ENCODE measurements at places on chromosomes 16 and 17. TPM values are rescaled to one million over a fixed set of nuclear protein-coding genes. Genes with fewer than 3 reads are reported as not detected.

CLEC18B gene
- not detected for total RNA-seq

OSGIN1 gene
- 2.1 TPM for total RNA-seq

ANKFN1 gene
- 1.0 TPM for total RNA-seq

DNA sequence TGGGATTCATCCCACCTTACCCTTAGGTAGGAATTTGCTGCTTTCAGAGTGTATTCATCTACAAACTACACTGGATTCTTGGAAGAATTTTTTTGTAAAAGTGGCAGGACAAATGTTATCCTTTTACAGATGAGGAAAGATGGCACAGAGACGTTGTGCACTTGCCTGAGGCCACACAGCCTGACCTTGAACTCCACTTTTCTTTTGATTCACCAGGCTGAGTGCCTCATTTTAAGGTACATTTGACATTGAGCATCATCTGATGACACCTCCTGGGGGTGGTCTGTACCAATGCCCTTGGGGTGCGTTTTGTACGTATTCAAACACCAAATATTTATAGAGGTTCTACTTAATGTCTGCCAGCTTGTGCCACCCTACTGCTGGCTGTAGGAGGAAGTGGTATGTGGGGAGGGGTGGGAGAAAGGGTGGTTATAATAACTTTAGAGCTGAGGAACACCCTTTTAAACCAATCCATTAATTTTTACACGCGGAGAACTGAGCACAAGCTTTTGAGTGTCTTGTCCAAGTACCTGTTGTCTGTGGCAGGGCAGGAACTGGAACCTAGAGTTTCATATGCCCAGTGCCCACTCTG, 29.1 kb downstream of the HS3ST3B1 start:
- H3K36me3 ChIP-seq, result no peaks in the 10 kb centered on the region

- no peaks in the 10 kb centered on the region for H3K27me3 ChIP-seq
- no peaks in the 10 kb centered on the region for H3K36me3 ChIP-seq
- H3K4me3 ChIP-seq, result no peak overlapping the region
- peaks cover 12% of the 10 kb centered on the region for H3K4me1 ChIP-seq
Measured at GRCh38 chr16:11156401-11156800, 99.6 kb downstream of the SOCS1 start.

DNA sequence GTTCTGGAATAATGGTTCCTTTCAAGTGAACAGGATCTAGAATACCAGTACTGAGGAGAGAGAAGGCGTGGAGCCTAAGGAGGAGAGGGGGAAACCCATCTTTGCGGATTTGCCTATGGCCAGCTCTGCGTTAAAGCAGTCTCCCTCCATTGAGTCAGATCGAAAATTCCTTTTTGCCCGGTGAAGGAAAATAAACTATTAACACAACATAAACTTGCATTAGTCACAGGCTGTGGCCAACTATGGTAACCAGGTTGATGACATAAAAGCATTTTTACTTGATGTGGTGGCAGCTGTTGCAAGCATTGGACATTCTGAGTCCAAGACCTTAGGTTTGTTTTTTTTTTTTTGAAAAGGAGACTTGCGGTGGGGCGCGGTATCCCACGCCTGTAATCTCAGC, 8.9 kb downstream of the LDAF1 start:
- no peaks in the 10 kb centered on the region for H3K36me3 ChIP-seq
- H3K4me3 ChIP-seq, result no peak overlapping the region
- no peaks in the 10 kb centered on the region for H3K27me3 ChIP-seq
- peak overlapping the region; percentile 30 for H3K27ac ChIP-seq
- DNase-seq, result peak; percentile 69

GRCh38 chr17:10812674-10813073, 8.8 kb upstream of the TMEM238L start:
- H3K4me3 ChIP-seq, result no peak overlapping the region
- no peaks in the 10 kb centered on the region for H3K27me3 ChIP-seq
- H3K27ac ChIP-seq, result no peak overlapping the region
- no peaks in the 10 kb centered on the region for H3K4me1 ChIP-seq
- DNase-seq, result no peak
- H3K36me3 ChIP-seq, result no peaks in the 10 kb centered on the region

All from SJCRH30 (cell line).